LoVo (cell line): ENCODE measurements at places on chromosomes 6 and 20.

DNA sequence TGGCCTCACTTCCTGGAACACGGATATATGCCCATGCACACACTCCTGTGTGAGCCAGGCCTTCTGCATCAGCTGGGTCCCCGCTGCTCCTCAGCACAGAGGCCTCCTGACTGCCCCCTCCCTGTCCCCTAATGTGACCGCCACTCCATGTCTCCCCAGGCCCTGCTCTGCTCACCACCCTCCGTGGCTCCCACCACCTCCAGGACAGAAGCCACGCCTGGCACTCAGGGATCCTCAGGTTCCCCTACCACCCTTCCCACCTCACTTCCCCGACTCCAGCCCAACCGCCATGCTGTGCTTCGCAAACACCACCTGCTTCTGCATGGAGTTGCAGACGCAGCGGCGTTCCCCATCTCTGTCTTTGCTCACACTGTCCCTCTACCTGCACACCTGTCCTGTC, 4.3 kb upstream of the SRC start:
- no peak for DNase-seq

GRCh38 chr6:24100024-24100769, 25.8 kb upstream of the NRSN1 start:
- no peak for DNase-seq

DNA sequence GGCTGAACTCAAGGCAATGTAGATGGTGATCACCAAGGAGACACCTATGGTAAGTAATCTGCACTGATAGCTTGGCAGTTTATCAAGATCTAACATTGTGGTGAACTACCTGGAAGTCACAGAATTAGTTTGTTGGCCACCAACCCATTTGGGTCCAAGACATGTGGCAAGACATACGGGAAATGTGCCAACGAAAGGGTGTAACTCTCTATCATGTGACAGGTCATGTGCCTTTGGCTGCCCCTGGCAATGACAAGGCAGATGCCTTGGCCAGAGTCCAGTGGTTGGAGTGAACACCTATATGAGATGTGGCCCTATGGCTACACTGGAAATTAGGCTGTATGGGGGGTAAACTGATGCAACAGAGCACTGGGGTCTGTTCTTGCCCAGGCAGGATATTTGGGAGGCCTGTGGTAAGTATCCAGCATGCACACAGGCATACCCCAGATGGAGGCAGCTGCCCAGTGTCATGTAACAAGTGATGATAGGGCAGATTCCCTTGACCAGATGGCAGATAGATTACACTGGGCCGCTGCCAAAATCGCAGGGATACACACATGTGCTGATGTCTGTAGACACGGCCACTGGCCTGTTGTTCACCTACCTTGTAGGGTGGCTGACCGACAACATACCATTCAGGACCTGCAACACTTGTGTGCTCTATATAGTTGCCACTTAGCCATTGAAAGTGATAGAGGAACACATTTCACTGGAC, 35.5 kb upstream of the HSF2 start:
- DNase-seq = no peak

GRCh38 chr20:37327748-37328147, 18.2 kb upstream of the SRC start:
- DNase-seq = no peak

- DNase-seq = no peak
Measured at GRCh38 chr20:61521687-61522420, 269.8 kb downstream of the CDH4 start.

GRCh38 chr6:113640051-113640450, 217.1 kb upstream of the MARCKS start:
- no peak for DNase-seq
